ENCODE measurements at places on chromosomes 12 and 14.

DNA sequence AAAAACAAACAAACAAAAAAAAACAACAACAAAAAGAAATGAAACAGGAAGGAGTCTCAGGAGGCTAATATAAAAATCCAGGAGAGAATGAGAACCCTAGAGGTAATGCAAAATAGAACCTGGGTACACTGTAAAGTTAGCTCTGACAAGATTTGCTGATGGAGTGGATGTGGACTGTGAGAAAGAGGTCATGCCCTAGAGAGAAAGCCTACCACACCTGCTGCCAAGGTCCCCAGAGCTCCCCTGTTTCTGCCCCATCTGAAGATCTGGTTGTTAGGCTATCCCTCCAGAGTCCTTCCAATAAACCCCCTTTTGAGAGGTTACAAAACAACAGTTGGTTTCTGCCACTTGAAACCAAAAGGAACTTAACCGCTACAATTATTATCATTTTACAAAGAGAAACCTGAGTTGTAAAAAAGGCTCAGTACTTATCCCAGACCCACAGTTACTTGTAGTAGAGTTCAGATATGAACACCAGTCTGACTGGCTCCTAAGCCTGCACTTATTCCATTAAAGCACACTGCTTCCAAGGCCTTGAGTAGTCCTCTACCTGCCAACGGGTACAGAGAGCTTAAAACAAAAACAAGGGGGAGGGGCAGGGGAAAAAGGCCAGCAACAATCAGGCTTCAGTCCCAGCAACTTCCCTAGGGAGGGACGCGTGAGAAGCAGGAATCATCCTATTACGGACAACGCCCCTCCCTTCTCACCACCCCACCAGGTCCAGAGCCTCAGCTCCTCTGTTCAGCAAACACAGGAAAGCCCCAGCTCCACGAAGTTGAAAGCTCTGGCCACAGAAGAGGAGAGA is 27.7 kb downstream of the PPP1R13B start:
- no peak for DNase-seq

- no peak for DNase-seq
These were observed 202 bp downstream of the YAF2 start for GRCh38 chr12:42237853-42238239.

- no peak for DNase-seq
These were observed 23.2 kb downstream of the LGALS3 start for GRCh38 chr14:55152052-55152753.

DNA sequence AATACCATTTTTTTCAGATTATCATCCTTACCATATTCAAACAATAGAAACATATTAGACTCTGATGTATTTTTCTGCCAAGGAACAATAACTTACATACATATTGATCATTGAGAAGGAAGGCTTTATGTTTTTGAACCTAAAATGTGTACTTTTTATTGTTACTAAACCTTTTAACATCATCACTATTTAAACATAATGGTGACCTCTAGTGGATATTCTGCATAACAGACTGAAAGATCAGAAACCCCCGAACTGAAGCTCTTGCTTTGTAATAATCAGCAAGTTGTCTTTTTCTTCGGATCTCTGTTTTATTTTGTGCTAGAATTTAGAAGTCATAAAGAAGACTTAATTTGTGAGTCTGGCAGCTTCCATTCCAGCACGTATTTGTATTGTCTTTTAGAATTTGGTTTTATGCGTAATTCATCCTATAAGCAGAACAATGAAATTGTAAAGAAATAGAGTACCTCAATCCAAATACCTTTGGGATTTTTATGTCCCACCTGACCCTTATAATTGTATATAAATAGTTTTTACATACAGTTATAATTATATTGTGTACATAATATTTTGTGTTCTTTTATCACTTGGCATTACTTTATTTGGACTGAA is 125.9 kb upstream of the ATF1 start:
- DNase-seq, result no peak

GRCh38 chr12:40969796-40970195 is 218.3 kb upstream of the PDZRN4 start:
- no peak for DNase-seq

GRCh38 chr12:92784797-92785562 is 82.2 kb downstream of the PLEKHG7 start:
- no peak for DNase-seq

All from stimulated activated CD4-positive, alpha-beta T cell treated with anti-CD3 and anti-CD28 coated beads, Interleukin-4, amount 100 ng/mL, for 1 hour (primary cell).